ENCODE measurements at places on chromosomes 11 and 22.

DNA sequence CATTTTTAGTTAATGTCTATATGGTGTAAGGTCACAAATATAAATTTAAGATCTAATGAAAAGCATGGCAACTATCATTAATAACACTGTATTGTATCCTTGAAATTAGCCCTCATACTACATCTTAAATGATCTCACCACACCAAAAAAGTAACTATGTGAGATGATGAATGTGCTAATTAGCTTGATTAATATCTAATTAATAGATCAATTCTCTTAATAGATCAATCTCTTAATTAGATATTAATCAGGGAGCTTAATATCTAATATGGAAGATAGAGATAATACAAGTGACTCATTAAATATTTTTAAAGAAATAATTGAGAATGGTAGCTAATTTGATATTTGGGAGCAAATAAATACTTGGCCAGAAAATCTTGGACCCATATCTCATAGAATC lies 178.5 kb upstream of the FAT3 start:
- DNase-seq: no peak

DNA sequence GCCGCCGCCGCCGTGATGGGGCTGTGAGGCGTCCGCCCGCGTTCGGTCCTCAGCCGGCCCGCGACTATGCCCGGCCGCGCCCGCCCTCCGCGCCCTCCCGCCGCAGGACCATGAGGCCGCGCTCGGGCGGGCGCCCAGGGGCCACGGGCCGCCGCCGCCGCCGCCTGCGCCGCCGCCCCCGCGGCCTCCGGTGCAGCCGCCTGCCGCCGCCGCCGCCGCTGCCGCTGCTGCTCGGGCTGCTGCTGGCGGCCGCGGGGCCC lies 215 bp downstream of the ZNRF3 start:
- no peak for DNase-seq

GRCh38 chr11:114061048-114061680 lies 1.7 kb downstream of the ZBTB16 start:
- DNase-seq: no peak

- no peak for DNase-seq
Observed at GRCh38 chr11:69442807-69443137, 38.7 kb upstream of the LINC01488 start.

DNA sequence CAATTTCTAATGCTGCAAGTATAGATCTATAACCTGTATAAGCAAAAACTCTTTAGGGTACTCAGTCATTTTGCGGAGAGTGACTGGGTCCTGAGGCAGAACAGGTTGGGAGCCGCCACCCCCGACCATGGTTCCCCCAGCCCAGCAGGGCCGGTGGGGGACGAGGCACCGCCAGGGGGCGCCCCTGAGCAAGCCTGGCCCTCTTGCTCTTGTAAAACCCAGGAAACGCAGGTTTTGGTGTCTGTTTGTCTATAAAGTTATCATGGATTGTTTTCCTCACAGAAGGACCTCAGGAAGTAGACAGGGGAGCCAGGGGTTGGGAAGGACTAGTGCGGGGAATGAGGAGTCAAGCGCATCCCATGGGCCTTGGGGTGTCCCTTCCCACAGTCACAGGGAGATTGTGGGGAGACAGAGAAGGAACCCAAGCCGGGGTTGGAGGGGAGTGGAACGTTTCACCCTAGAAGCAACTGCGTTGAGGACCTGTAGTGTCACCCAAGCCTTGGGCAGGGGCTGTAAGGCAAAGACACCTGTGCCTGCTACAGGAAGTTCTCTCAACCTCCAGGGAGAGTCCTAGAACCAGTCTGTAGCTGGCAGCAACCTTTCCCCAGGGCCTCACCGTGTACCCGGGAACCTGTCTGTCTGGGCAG lies 26.4 kb downstream of the KCTD17 start:
- peak; percentile 76 for DNase-seq

Data from A549 (cell line).